ENCODE measurements at places on chromosomes 7 and 10. TPM values are rescaled to one million over a fixed set of nuclear protein-coding genes. Genes with fewer than 3 reads are reported as not detected.

GRCh38 chr10:13809427-13809826 lies 222.7 kb downstream of the PRPF18 start:
- no peak for DNase-seq

- DNase-seq: no peak
Observed at GRCh38 chr7:50151001-50151400, 58.0 kb upstream of the ZPBP start.

DNA sequence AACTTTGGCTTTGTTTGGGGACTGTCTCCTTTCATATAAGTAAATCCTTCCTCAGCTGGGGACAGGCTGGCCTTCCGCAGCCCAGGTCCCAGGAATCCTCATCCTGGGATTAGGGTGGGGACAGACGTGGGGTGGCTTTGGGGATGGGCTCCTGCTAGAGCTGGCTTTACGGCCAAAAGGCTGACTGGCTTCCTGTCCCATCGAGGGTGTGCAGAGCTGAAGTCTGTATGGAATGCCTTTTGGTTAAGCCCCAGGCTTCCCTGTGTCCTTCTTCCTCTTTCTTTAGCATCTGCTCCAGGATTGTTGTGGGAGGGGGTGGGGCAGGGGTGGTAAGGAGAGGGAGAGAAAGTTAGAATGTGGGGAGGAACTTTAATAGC lies 59.4 kb upstream of the AQP1 start:
- DNase-seq: no peak

DNA sequence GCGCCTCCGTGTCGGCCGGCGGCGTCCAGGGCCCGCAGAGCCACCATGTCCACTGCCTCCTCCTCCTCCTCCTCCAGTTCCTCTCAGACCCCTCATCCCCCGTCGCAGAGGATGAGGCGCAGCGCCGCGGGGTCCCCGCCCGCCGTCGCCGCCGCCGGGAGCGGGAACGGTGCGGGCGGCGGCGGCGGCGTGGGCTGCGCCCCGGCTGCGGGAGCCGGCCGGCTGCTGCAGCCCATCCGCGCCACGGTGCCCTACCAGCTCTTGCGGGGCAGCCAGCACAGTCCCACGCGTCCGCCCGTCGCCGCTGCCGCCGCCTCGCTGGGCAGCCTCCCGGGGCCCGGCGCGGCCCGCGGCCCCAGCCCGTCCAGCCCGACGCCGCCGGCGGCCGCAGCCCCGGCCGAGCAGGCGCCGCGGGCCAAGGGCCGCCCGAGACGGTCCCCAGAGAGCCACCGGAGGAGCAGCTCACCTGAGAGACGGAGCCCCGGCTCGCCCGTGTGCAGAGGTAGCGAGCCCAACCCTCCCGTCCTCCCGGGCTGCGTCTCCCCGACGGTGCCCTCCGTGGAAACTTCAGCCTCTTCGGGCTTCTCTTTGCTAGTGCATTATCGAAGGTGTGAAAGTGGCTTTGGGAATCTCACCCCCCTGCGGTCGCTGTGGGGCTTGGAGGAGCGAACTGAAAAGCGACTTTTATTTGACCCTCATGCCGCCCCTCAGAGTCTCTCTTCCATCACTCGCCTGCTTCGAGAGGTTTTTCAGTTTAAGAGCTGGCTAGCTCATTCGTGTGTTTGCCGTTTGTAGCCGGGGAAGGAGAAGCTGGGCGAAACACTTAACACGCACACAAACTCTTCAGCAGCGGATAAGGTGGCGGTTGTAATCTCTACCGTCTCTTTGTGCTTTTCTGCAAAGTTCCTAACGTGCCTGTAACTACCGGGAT lies 975 bp downstream of the GLCCI1 start:
- no peak for DNase-seq

GRCh38 chr7:82163586-82163985 lies 280.0 kb downstream of the CACNA2D1 start:
- no peak for DNase-seq

DNA sequence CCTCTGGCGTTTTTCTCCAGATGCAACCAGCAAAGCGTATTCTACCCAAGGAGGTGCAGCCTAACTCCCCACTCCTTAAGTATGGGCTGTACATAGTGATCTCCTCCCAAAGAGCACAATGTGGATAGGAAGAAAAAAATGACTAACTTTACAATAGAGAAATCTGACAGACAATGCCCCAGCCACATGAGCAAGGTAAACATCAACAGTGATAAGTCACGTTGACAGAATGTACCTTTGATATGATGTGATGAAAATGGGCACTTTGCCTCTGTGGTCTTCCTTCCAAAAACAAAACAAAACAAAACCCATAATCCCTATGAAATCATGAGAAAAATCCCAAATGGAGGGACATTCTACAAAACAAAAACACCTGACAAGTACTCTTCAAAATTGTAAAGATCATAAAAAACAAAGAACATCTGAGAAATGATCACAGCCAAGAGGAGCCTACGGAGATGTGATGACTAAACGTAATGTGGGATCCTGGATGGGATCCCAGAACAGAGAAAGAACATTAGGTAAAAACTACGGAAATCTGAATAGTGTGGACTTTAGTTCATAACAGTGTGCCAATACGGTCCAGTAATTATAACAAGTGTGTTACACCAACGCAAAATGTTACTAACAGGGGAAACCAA lies 50.6 kb downstream of the ABLIM1 start:
- no peak for DNase-seq

GRCh38 chr7:75948179-75948578 lies 33.2 kb downstream of the POR start:
- DNase-seq: no peak

DNA sequence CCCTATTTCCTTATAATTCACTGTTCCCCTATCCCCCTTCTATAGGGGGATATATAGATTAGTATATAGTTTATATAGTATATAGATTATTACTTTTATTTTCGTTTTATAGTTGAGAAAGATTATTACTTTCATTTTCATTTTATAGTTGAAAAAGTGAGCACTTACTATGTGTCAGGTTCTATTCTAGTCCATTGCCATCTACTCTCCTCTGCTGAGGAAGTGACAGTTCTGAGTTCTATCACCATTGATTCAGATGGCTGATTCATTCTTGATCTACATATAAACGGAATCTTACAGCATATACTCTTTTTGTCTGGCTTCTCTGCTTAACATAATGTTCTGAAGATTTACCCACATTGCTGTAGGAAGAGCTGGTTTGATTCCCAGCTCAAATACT lies 20.7 kb upstream of the CAV2 start:
- DNase-seq: no peak

GRCh38 chr10:4191354-4191753 lies 406.3 kb upstream of the KLF6 start:
- DNase-seq: no peak

DNA sequence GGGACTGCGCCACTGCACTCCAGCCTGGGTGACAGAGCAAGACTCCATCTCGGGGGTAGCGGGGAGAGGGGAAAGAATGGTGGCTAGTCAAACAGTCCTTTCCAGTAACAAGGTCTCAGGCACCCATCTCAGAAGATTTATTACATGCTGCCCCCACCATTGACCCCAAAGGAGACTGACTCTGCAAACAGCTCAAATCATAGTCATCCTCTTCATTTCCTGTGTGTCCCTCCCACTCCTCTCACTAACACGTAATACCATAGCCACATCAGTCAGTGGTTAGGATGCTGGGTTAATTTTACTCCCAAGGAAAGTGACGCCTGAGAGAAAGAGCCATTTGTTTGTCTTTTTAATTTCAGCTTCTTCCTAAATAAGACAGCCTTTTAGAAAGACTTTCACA lies 56.6 kb upstream of the BET1 start:
- no peak for DNase-seq

DNA sequence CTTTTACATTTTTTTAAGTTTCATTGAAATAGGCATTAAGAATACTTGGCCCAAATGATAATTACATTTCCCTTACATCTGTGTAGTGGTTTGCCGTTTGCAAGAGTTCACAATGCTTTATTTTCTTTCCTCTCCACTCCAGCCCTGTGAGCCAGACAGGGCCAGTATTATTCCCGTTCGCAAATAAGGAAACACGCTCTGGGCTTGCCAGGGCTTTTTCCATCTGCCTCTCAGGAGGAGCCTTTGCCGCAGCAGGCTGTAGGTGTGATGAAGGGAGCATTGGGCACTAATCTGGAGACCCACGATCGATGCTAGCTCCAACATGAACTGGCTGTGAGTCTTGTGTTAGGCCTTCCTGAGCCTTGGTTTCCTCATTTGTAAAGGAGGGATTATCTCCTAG lies 154.4 kb downstream of the GALNT17 start:
- no peak for DNase-seq

DNA sequence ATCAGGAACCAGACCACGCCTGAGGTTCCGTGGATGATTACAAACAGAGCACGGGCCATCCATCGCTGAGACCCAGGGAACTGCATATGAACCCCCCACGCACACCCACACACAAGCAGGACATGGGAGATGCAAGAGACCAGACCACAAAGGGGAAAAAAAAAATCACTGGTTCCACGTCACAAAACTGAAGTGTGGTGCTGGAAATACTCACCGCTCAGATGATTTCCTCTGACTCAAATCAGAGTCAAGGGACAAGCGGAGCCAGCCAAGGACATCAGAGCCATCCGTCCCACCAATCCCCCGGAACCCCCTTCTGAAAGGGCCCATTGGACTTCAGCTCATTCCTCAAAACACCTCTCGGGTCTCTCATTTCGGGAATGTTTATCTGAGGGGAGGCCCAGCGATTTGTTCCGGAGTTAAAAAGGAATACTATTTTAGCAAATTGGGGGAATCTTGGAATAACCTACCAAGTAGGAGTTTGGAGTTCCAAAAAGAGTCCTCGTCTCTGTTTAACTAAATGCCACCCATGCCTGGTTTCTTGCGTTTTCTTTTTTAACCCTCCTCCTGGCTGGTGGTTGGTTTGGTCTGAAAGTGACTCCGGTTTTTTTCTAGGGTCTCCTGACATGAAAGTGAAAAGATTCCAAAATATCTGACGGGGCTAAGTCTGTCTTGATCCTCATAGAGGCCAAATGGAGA lies 15.0 kb downstream of the SNX8 start:
- no peak for DNase-seq

DNA sequence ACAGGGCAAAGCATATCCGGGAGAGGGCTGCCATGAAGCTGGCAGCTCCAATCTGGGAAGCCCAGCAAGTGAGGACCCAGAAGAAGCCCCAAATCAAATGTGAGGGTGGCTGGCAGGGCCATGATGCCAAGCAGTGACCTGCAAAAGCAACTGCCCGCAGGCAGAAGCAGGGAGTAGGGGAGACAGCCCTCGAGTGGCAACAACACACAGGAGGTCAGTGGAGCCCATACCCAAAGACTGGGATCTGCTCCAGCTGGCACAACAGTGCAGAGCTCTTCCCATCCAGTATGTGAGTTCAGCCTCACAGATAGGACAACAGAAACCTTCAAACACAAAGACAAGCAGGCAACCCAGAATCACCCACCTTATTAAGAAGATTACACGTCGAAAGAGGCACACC lies 45.0 kb downstream of the GRID1 start:
- DNase-seq: no peak

GRCh38 chr10:126104767-126105166 lies 208.4 kb downstream of the FANK1 start:
- DNase-seq: no peak

DNA sequence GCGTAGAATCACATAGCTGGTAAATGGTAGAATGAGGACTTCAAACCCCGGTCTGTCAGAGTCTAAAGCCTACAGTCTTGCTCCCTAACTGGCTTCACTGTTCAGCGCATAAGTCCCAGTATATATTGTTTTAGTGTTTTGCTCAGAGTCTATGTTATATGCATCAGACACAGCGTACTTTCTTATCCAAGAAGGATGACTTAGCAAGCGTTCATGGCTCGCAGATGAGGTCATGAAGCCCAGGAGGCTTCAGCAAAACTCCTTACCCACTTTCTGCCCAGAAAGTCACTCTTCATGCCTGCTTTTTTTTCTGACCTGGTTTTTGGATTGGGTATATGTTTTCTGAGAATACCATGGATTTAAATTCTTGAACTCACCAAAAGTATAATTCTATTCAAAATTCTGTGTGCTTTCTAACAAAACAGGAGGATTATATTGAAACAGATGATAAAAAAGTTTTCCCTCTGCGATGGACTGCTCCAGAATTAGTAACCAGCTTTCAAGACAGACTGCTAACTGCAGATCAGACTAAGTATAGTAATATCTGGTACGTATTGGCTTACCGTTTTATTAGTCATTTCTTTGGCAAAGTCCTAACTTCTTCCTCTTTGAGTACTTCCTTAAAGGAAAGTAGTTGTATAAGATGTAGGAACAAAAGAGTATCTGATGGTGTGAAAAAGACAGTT lies 24.6 kb upstream of the BHLHA15 start:
- DNase-seq: peak; percentile 21

GRCh38 chr10:87557409-87557808 lies 52.7 kb downstream of the MINPP1 start:
- no peak for DNase-seq

GRCh38 chr10:44993226-44993921 lies 7.3 kb upstream of the ZNF22 start:
- no peak for DNase-seq

GRCh38 chr7:5690931-5691473 lies 90.5 kb downstream of the RNF216 start:
- no peak for DNase-seq

GRCh38 chr7:112970771-112971170 lies 115.9 kb downstream of the GPR85 start:
- DNase-seq: no peak

GRCh38 chr7:20779041-20779440 lies 7.6 kb downstream of the SP8 start:
- DNase-seq: no peak

- DNase-seq: no peak
Observed at GRCh38 chr10:84237199-84238051, 3.9 kb downstream of the LRIT1 start.

- peak; percentile 23 for DNase-seq
Observed at GRCh38 chr7:27709137-27710075, 30.6 kb upstream of the TAX1BP1 start.

- DNase-seq: no peak
Observed at GRCh38 chr7:94432817-94433216, 38.1 kb downstream of the COL1A2 start.

GRCh38 chr7:158508802-158509385 lies 78.7 kb downstream of the PTPRN2 start:
- DNase-seq: no peak

DNA sequence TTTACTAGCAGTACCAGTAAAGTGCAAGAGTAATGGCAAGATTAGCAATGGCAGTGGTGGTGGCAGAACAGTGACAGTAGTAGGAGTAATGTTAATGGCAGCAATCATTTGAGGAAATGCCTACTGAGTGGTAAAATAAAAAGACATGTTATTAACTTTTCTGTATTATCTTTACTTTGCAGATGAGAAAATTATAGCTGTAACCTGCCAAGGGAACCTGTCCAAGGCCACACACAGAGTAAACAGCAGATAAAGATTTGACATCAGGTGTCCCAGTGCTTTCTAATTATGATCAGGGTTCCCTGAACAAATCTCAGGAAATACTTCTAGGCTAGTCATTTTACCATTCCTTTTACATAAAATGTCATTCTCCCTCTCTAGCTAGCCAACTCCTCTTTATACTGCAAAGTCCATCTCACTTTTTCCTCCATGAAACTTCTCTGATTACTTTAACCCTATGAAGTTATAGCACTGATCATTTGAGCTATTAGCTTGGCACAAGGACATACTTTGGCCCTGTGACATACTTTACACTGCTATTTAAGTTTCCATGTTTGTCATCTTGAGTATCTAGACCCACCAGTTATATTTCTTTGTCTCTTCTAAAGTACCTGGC lies 219.1 kb downstream of the TAX1BP1 start:
- no peak for DNase-seq

ZNF12 gene
- polyA plus RNA-seq: 15.4 TPM

HMX3 gene
- not detected for polyA plus RNA-seq

DBF4 gene
- polyA plus RNA-seq: 8.8 TPM

OR2A7 gene
- not detected for polyA plus RNA-seq

ZNF503 gene
- polyA plus RNA-seq: 3.3 TPM

TMEM270 gene
- polyA plus RNA-seq: not detected

CLRN3 gene
- not detected for polyA plus RNA-seq

LRRD1 gene
- not detected for polyA plus RNA-seq

SLC26A5 gene
- not detected for polyA plus RNA-seq

FGF8 gene
- polyA plus RNA-seq: not detected

SORCS3 gene
- polyA plus RNA-seq: not detected
